Aorta (tissue), 5 donors: ENCODE measurements at places on chromosomes 11 and 22. TPM values are rescaled to one million over a fixed set of nuclear protein-coding genes. Genes with fewer than 3 reads are reported as not detected.

DNA sequence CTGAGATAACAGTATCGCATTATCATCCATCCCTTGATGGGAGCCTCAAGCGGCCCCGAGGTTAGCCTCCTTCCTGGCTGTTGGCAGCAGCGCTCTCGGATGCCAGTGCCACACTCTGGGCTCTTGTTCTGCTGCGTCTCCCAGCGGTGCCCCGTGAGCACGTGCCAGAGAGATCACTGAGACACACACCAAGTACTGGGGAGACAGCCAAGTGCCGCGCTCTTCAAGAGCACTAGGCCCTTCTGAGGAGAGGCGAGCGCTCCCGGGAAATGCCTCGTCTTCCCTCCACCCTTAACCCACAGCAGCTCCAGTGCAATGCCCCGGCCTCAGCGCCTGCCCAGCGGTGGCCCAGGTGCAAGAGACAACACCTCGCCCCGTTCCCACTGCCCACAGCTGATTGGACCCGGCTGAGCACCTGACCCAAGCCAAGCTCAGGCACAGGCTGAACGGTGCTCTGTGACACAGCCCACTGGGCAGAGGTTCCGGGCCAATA is 248.3 kb upstream of the NARS2 start:
- no peak overlapping the region for H3K27ac ChIP-seq
- DNase-seq, result no peak
- H3K27me3 ChIP-seq, result no peaks in the 10 kb centered on the region
- no peaks in the 10 kb centered on the region for H3K36me3 ChIP-seq
- H3K4me1 ChIP-seq, result no peaks in the 10 kb centered on the region
- H3K4me3 ChIP-seq, result no peak overlapping the region

DNA sequence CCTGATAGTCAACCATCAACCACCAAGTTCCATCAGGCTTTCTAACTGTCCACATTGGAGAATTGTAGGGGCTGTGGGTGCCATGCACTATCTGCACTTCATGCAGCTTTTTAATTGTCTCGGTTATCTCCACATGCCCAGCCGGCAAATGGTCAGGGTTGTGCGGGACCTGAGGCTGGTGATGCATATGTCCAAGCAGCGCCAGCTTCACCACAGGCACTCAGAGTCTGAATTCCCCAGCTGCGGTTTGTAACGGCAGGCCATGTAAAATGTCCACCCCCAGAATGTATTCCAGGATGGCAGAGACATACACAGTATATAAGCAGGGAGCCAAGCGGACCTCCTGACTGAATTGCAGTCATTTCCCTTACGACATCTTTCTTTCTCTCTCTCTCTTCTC is 435.6 kb downstream of the DYNC2H1 start:
- no peak for DNase-seq
- no peak overlapping the region for H3K4me3 ChIP-seq
- no peaks in the 10 kb centered on the region for H3K27me3 ChIP-seq

DNA sequence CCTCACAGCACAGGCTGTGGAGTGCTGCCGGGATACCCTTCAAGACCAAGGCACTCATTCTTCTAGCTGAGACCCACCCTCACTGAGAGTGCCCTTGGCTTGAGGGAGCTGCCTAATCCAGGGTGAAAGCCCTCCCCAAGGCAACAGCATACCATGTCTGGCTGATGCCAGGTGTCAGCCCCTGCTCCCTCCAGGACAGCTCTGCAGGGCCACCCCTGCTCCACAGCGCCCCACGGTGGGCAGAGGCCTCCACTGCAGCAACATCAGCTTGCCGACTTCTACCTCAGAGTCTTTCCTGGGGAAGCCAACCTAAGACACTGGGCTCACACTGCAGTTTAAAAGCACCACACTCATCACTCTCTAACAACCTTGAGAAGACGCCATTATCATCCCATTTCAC is 29.0 kb downstream of the TTLL1 start:
- H3K4me3 ChIP-seq, result no peak overlapping the region
- no peaks in the 10 kb centered on the region for H3K4me1 ChIP-seq
- peaks cover 3% of the 10 kb centered on the region for H3K36me3 ChIP-seq
- DNase-seq, result no peak

Gene CAPN1
- 137 TPM for total RNA-seq

Gene OR52I2
- not detected for total RNA-seq

Gene C11orf86
- not detected for total RNA-seq

Gene ABCG4
- total RNA-seq, result 0.75 TPM
